ENCODE measurements at places on chromosomes 6 and 20. TPM values are rescaled to one million over a fixed set of nuclear protein-coding genes. Genes with fewer than 3 reads are reported as not detected.
A peak's percentile ranks its signal among the peaks of the same experiment; 100 is the strongest.

The TNFRSF6B gene
- polyA plus RNA-seq = 1.9 TPM

The BACH2 gene
- 8.8 TPM for polyA plus RNA-seq

The FABP7 gene
- 10.5 TPM for polyA plus RNA-seq

The VNN1 gene
- polyA plus RNA-seq = 0.51 TPM

The GID8 gene
- 48.7 TPM for polyA plus RNA-seq

The PTCHD4 gene
- 0.42 TPM for polyA plus RNA-seq

The SRMS gene
- 0.21 TPM for polyA plus RNA-seq

The DPPA5 gene
- polyA plus RNA-seq = not detected

The POPDC3 gene
- polyA plus RNA-seq = 1.1 TPM

The SMPDL3A gene
- 51.3 TPM for polyA plus RNA-seq

The TRDN gene
- polyA plus RNA-seq = 0.11 TPM

DNA sequence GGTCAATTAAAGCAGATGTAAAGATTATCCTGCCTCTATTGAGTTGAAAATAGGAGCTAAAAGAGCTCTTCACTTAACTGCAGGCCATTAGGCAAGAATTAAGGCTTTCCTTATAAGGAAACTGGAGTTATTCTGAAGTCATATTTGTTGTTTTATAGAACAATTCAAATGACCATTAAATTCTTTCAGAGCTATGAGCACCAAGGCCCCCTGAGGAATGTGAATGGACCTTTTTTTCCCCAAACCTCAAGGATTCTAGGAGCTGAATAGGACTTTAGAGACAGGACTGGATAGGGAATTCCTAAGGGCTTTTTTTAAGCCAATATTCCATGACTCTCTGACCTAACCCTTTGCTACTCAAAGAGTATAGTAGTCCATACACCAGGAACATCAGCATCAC, 565.7 kb upstream of the BTBD3 start:
- H3K27ac ChIP-seq = no peak overlapping the region
- no peaks in the 10 kb centered on the region for H3K36me3 ChIP-seq
- DNase-seq = no peak

DNA sequence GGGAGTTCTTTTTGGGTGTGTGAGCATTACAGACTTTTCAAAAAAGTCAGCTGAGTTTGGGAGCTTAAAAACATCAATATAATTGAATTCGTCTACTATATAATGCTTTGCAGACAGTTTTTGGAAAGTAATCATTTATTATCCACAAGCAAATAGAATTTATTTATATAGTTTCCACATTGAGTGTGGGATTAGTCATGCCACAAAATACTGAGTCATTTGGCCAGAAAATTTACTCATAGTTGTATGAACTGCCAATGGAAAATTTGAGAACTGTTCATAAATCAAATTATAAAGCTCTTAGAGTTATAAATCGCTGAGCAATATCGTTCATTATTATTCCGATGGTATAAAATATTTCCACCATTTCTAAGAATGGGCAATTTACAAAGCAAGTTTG, 5.0 kb downstream of the BEND6 start:
- H3K27me3 ChIP-seq = peaks cover 23% of the 10 kb centered on the region
- H3K27ac ChIP-seq = no peak overlapping the region
- no peaks in the 10 kb centered on the region for H3K36me3 ChIP-seq
- DNase-seq = no peak
- H3K4me3 ChIP-seq = no peak overlapping the region

DNA sequence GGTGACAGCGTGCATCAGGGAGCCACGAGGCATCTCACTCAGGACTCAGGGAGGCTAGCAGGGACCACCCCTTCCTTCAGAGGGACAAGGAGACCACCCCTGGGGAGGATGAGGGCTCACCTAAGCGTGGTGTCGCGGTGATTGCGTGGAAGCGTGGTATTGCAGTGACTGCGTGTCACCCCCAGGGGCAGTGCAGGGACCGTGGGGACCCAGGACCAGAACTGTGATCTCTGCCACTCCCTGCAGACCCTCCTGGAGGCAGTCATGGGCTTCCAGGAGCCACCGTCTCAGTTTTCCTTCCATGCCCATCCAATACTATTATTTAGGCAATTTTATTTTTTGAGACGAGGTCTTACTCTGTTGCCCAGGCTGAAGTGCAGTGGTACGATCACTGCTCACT, 147.1 kb downstream of the TAF4 start:
- DNase-seq = no peak
- H3K27me3 ChIP-seq = peaks cover 51% of the 10 kb centered on the region
- H3K27ac ChIP-seq = no peak overlapping the region
- no peaks in the 10 kb centered on the region for H3K36me3 ChIP-seq
- no peaks in the 10 kb centered on the region for H3K4me1 ChIP-seq
- no peak overlapping the region for H3K4me3 ChIP-seq

- H3K4me3 ChIP-seq = no peak overlapping the region
- peaks cover 15% of the 10 kb centered on the region for H3K4me1 ChIP-seq
- no peaks in the 10 kb centered on the region for H3K27me3 ChIP-seq
- no peak for DNase-seq
- H3K36me3 ChIP-seq = no peaks in the 10 kb centered on the region
Measured at GRCh38 chr6:85458782-85459181, 8.9 kb downstream of the NT5E start.

DNA sequence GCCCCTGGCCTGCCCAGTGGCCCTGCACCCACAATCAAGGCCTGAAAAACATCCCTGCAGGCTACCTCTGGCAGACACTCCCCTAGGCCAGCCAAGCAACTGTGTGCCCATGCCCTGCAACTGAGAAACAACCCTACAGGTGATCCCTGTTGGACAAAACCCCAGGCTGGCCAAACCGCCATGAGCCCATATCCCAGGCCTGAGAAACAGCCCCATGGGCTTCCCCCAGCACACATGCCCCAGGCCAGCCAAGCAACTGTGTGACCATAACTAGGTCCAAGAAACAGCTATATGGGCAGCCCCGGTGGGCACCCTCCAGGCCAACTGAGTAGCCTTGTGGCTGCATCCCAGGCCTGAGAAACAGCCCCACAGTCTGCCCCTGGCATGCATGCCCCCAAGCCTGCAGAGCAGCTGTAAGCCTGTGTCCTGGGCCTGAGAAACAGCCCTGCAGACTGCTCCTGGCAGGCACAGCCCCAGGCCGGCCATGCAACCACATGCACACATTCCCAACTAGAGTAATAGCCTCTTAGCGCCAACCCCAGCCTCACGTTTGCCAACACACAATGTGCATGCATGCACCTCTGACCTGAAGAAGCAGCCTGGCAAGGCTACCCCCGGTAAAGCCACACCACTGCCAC, 41.0 kb upstream of the SRSF6 start:
- no peak for DNase-seq
- H3K4me1 ChIP-seq = no peaks in the 10 kb centered on the region
- H3K4me3 ChIP-seq = no peak overlapping the region
- no peaks in the 10 kb centered on the region for H3K27me3 ChIP-seq
- no peak overlapping the region for H3K27ac ChIP-seq

DNA sequence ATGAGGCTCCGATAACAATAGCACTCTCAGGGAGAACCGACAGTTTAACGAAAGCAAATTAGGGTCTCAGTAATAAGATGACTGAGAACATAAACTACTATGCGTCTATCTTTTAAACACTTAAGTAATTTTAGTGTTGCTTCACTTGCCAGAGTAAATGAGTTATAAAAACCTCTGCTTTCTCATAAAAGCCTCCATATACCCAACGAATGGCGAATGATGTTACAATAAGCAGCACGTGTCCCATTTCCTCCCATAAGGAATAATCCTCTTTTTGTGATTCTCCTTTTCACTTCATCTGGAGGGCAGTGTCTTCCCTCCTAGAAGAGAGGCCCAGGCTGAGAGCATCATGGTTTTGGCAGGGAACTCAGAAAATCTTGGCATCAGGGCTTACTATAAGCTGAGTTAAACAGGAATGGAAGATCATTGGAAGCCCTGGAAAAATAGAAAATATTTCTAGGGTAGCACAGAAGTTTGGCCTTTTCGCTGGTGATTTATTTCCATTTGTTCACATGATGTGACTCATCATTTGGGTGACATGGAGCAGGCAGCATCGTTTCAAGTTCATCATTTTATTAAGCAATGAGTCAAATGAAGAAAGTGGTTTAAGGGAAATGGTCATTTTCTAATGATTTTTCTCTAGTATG, 255.4 kb downstream of the ATXN1 start:
- peak; percentile 86 for DNase-seq
- no peak overlapping the region for H3K27ac ChIP-seq
- H3K27me3 ChIP-seq = no peaks in the 10 kb centered on the region

- H3K27me3 ChIP-seq = no peaks in the 10 kb centered on the region
- DNase-seq = no peak
- no peak overlapping the region for H3K4me3 ChIP-seq
- H3K4me1 ChIP-seq = peaks cover 3% of the 10 kb centered on the region
Measured at GRCh38 chr6:33843131-33844121, 39.6 kb upstream of the MLN start.

GRCh38 chr20:62595491-62595890, 46.8 kb upstream of the SLCO4A1 start:
- no peak overlapping the region for H3K4me3 ChIP-seq
- no peaks in the 10 kb centered on the region for H3K36me3 ChIP-seq
- H3K4me1 ChIP-seq = peaks cover 33% of the 10 kb centered on the region
- no peaks in the 10 kb centered on the region for H3K27me3 ChIP-seq
- peak; percentile 87 for DNase-seq

DNA sequence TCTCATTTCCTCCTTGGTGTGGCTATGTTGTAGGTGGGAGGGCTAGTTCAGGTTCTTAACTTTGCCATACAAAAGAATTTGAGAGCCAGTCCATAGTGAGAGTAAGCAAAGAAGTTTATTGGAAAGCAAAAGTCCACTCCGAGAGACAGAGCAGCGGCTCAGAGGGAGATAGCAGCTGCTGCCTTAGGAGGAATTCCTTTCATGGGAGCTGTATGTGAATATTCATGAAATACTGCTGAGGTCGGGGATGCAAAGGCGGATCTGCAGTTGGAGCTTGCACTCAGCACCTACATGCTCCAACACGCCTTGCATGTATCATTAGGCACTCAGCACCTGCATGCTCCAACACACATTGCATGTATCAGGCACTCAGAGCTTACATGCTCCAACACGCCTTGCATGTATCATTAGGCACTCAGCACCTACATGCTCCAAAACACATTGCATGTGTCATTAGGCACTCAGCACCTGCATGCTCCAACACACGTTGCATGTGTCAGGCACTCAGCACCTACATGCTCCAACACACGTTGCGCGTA, 54.9 kb downstream of the CDH4 start:
- H3K4me1 ChIP-seq = no peaks in the 10 kb centered on the region
- DNase-seq = no peak
- H3K4me3 ChIP-seq = no peak overlapping the region
- no peaks in the 10 kb centered on the region for H3K27me3 ChIP-seq
- H3K36me3 ChIP-seq = no peaks in the 10 kb centered on the region

DNA sequence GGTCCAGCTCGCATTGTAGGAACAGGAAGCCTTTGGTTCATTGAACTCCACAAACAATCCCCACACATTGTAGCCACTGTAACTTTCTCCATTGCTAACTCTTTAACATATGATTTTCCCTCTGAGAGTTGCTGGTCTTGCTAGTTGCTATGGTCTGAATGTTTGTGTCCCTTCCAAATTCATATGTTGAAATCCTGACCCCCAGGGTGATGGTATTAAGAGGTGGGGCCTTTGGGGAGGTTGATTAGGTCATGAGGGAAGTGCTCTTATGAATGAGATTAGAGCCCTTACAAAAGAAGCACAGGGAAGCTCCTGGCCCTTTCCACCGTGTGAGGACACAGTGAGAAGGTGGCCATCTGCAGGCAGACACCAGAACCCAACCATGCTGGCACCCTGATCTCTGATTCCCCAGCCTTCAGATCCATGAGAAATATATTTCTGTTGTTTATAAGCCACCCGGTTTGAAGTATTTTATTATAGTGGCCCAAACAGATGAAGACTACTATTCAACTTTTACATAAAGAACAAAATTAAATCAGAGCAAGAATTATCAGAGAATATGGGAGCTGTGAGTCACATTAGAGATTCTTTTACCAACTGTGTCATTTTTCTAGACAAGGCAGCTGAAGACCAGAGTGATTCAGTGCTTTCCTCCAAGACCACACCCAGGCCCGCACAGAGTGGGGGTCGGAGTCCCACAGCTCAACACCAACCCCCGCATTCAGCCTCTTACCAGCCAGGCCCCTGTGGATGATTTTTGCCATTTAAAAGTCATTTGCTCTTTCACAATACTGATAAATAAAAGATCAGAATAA, 143.0 kb downstream of the SAMD5 start:
- H3K36me3 ChIP-seq = no peaks in the 10 kb centered on the region
- H3K4me1 ChIP-seq = no peaks in the 10 kb centered on the region
- no peak overlapping the region for H3K27ac ChIP-seq
- peak; percentile 47 for DNase-seq

- H3K4me3 ChIP-seq = no peak overlapping the region
- no peak overlapping the region for H3K27ac ChIP-seq
- no peaks in the 10 kb centered on the region for H3K27me3 ChIP-seq
- DNase-seq = no peak
Measured at GRCh38 chr6:66896415-66896814, 1189.4 kb upstream of the EYS start.

- H3K27ac ChIP-seq = no peak overlapping the region
- no peaks in the 10 kb centered on the region for H3K36me3 ChIP-seq
- no peaks in the 10 kb centered on the region for H3K4me1 ChIP-seq
- DNase-seq = no peak
Measured at GRCh38 chr6:26311012-26311384, 54.0 kb upstream of the BTN3A2 start.

GRCh38 chr6:39714802-39715201, 10.4 kb downstream of the KIF6 start:
- H3K27me3 ChIP-seq = no peaks in the 10 kb centered on the region
- H3K27ac ChIP-seq = no peak overlapping the region
- H3K4me1 ChIP-seq = no peaks in the 10 kb centered on the region
- H3K36me3 ChIP-seq = no peaks in the 10 kb centered on the region
- no peak for DNase-seq

DNA sequence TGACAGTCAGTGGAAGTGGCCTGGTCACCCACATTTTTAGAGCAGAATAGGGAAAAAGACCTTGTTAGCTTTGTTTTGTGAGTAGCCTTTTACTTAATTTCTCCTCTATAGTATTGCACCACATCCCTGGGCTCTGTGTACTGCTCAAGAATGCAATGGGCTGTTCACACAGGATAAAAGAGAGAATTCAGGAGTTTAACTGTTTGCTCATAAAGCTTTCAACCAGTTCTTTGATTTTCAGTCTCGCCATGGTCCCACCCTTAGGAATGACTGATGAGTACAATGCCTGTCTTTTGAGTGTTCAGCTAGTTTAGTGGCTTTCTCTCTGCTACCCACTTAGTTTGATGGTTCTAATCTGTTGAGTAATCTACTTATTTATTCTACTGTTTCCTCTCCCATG, 129.7 kb downstream of the PLG start:
- no peaks in the 10 kb centered on the region for H3K4me1 ChIP-seq
- H3K36me3 ChIP-seq = no peaks in the 10 kb centered on the region
- no peak overlapping the region for H3K4me3 ChIP-seq
- H3K27ac ChIP-seq = no peak overlapping the region
- no peaks in the 10 kb centered on the region for H3K27me3 ChIP-seq
- no peak for DNase-seq

- H3K36me3 ChIP-seq = no peaks in the 10 kb centered on the region
- no peak overlapping the region for H3K4me3 ChIP-seq
- no peaks in the 10 kb centered on the region for H3K4me1 ChIP-seq
- H3K27me3 ChIP-seq = no peaks in the 10 kb centered on the region
- H3K27ac ChIP-seq = no peak overlapping the region
- no peak for DNase-seq
Measured at GRCh38 chr20:9498322-9498721, 16.1 kb upstream of the LAMP5 start.
